RWPE2 (cell line): ENCODE measurements at places on chromosomes 3 and 15.
A peak's percentile ranks its signal among the peaks of the same experiment; 100 is the strongest.

GRCh38 chr3:65988411-65989180 is 50.1 kb downstream of the MAGI1 start:
- no peak for DNase-seq

DNA sequence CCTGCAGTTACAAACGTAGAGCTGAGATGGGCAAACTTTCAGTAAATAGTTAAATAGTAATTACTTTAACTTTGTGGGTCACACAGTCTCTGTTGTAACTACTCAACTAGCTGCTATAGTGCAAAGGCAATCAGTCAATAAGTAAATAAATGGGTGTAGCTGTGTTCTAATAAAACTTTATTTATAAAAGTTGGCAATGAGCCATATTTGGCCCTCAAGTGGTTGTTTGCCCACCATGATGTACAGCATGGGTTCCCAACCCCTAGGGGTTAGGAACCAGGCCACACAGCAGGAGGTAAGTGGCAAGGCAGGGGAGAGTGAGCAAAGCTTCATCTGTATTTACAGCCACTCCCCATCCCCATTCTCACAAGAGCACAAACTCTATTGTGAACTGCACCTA is 44.9 kb upstream of the CHRM5 start:
- no peak for DNase-seq

DNA sequence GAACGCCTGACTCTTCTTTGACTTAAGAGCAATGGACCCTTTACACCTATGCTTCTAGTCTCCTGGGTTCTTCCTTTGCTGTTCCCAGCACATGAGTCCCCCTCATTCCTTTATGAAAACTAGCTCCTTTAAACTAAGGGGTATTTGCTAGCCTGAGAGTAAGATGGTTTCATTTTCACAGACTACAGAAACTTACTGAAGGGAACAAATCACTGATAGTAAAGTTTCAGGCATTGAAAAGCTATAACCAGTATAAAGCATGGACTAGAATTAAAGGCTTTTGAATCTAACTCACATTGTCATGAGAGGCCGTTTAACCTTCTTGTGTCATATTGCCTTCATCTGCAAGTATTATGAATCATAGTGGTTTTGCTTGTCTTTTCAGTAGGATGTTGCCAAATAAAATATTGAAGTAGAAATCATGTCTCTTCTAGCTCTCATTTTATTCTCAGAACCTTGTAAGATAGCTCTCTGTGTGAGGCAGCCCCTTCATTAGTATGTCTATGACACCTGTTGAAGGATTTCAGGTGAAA is 765.9 kb downstream of the NR2F2 start:
- DNase-seq, result no peak

GRCh38 chr3:114861666-114862065 is 285.4 kb downstream of the ZBTB20 start:
- no peak for DNase-seq

DNA sequence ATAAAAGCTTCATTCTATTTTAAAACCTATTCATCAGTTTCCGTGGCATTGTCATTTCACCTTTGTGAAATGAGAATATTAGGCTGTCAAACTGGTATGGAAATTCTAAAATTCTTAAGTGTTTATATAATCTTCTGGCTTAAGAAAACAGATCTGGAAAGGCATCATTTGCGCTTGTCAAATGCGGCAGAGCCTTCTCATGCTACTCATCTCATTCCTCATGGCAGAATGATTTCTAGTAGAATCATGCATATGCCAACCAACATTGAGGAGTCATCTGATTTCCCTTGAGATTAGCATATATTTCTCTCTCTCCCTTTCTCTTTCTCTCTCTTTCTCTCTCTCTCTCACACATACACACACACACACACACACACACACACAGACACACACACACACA is 48.8 kb downstream of the STRIT1 start:
- no peak for DNase-seq

DNA sequence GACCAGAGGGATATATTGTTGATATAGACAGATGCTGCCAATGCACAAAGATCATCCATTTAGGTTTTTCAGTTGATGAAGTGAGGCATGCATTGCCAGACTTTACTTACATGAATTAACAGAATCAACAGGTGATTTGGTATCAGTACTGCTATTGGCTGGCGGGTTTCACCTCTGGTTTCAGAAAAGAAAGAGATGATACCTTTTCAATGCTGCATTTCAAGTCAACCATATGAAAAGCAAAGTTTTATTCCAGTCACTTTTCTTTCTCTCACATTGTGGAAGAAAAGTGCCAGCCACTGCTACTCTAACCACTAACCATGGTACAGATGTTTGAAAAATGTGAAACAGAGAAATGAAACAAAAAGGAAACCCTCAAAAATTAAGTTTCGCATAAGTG is 289.1 kb downstream of the TIGIT start:
- DNase-seq, result no peak

DNA sequence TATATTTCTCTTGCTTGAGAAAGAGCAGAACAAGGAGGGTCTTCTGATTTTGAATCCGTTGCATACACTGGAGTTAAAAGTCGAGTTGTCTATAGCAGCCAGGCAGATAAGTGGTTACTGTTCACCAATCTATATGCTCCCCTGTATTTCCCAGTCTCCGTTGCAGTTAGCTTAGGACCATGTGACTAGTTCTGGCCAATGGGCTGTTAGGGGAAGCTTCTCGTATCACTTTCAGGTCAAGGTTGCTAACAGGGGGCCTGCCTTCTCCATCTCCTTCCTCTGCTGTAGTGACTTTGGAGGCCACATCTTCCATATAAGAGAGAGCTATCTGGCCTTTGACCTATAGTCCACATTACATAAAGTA is 188.5 kb upstream of the KBTBD8 start:
- no peak for DNase-seq

DNA sequence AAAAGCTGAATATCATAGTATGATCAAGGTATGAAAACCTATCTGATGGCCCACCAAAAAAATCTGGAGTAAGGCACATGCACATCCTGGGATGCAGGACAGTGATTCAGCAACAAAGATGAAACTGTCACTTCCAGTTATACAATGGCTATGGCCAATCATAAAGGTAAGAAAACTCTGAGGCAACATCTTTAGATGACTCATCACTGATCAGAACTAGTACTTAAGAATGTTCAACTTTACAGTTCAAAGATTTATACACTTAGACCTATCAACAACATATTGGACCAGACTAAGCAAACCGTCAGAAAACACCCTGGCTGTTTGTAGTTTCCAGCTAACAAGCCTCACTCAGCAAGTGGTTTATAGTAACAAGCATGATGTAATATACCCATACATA is 21.3 kb upstream of the PLCH1 start:
- DNase-seq, result no peak

DNA sequence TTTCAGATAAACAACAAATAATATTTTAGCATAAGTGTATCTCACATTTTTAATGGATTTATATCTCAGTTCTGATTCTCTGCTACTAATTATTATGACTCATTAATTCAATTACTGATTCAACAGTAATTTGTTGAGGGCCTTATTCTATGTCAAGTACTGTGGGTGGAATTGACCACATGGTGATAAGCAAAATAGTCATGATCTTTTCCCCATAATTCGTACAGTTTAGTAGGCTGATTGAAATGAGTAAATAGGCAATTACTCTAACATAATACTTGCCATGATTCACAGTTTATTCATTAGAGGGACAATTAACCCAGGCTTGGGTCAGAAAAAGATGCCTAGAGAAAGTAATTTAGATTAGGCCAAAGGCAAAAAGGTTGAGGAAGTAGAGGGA is 60.9 kb upstream of the SLC4A7 start:
- DNase-seq, result no peak

GRCh38 chr3:12579456-12579855 is 22.6 kb downstream of the MKRN2 start:
- DNase-seq, result no peak

DNA sequence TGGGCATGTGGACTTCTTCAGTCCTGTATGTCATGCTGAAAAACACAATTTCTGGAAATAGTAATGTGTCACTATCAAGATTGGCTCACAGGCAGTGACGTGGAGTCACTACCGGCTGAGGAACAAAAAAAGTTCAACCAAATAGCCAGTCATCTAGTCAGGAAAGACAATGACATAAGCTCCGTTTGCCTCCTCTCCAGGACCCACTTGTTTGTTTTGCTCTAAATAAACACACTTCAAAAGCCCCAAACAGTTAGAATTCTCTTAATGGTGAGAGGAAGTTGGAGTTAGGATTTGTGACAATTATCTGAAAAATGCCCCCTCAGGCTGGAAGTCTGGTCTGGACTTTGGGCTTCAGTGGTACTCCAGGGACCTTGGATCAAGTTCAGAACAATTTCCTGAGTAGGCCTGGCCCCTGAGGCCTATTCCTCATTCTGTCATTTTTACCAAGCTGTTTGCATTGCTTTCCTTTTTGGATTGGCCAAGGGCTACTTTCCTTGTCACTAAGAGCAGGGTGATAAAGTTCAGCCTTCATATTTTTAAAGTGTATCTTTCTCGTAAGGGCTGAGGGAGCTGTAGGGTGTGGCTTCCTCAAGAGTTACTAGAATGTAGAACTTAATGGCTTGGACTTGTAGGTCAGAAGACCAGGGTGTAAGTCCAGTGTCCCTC is 98.9 kb downstream of the EOMES start:
- DNase-seq, result no peak

GRCh38 chr3:114758831-114759699 is 388.0 kb downstream of the ZBTB20 start:
- DNase-seq, result no peak

DNA sequence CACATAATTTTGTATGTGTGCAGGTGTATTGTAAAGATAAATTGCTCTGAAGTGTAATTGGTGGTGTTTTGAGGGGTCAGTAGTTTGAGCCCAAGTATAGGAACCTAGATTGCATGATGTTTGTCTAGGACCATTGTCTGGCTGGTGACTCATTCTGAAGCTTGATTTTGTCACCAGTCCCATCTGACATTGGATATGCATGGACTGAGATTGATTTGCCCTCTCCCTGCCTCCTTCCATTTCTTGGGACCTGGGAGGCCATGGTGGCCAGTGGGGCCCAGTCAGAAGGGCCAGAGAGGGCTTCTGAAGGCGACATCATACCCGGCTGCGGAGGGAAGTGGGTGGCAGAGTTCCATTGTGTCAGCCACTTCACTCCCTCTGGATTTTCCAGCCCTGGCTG is 62.3 kb downstream of the PDIA5 start:
- no peak for DNase-seq

- no peak for DNase-seq
Measured at GRCh38 chr15:66982250-66982649, 83.2 kb upstream of the SMAD3 start.

GRCh38 chr3:27976933-27977332 is 254.8 kb upstream of the EOMES start:
- no peak for DNase-seq

GRCh38 chr3:37997791-37998370 is 7.3 kb downstream of the VILL start:
- peak; percentile 45 for DNase-seq

DNA sequence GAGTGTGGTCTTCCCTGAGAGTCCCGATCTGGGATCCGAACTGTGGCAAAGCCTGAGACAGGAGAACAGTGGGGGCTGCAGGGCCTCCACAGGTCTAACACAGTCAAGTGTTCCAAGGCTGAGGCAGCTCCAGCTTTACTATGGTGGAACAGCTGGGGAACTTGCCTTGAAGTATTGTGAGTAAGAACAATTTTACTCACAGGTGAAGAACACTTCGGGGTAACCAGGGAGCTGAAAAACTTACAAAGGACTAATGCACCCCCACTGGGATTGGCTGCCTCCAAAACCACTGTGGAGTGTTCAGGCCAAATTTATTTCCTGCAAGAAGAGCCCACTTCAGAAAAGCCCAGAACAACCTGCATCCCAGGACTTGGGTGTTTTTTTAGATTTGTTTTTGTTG is 25.4 kb downstream of the ZIC4 start:
- DNase-seq, result no peak

DNA sequence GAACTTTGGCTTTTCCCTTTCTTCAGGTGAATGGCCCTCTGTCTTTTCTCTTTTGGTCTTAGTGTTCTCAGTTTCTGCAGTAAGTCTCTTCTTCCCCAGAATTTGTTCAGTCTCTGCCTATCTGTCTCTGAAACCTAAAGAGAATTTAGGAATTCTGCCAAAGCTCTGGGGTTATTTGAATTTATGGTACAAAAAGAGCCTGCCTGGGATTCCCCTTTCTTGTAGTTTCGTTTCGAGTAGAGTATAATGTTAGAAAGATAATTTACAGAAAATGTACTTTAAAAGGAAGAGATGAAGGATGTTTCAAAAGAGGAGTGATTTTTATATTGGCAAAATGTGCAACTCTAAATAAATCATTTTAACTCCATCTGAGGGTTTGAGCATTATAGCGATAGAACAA is 247.4 kb upstream of the SATB1 start:
- no peak for DNase-seq

DNA sequence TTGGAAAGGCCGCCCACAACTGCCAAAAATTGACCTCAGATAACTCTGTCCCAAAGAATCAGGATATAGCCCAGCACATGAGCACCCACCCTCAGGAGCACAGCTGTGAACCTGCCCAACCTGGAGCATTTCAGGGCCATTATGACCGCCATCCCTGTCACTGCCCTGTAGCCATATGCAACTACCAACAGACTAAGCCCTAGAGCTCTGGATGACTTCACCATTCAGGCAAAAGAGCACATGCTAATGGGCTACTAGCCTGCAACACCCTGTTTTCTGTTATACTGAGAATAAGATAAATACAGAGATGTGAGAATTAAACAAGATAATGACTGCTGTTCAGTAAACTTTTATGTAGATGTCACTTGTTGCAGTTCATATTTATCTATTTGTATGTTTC is 45.0 kb downstream of the TXNRD3 start:
- DNase-seq, result no peak

DNA sequence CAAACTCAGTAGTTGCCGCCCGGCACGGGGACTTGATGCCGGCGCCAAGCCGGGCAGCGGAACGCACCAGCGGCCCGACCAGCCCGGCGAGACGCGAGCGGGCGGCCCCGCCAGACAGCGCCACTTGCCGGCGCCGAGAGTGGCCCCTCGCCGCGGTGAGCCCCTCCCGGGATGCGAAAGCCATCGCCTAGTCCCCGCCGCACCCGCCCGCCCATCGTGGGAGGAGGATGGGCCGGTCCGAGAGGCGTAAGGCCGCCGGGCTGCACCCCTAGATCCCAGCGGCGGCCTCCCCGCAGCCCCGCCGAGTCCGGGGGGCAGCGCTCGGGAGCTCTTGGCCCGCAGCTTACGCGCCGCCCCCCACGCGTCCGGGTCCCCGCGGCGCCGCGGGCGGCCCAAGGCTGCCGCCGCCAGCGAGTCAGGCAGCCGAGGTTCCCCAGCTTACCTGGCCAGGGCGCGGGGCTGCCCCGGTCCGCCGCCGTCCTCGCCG is 609 bp downstream of the GOLGA8A start:
- DNase-seq, result no peak

- DNase-seq, result no peak
Measured at GRCh38 chr3:64295594-64295993, 70.3 kb upstream of the PRICKLE2 start.

GRCh38 chr15:67185621-67186225 is 68.7 kb downstream of the AAGAB start:
- DNase-seq, result no peak

- DNase-seq, result no peak
Measured at GRCh38 chr3:9033867-9034266, 70.6 kb upstream of the RAD18 start.

GRCh38 chr15:100948430-100948762 is 29.2 kb downstream of the LRRK1 start:
- DNase-seq, result no peak
